ENCODE measurements at places on chromosomes 7 and 10.
A peak's percentile ranks its signal among the peaks of the same experiment; 100 is the strongest.

DNA sequence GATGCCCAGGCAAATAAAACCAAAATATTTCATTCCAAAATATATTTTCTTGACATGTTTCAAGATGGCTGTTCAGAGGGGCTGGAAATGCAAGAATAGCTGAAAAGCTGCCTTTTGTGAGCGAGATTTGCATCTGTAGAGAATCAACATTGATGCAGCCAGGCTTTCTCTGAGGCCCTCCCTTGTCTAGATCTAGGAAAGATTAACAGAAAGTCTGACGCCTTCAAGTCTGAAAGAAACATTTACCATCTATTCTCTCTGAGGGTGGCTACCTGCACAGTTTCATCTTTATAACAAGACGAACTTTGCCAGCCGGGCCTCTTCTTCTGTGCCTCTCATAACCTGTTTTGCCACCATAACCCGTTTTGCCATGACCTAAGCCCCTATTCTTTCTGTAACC is 170.2 kb downstream of the AKR1D1 start:
- no peak for DNase-seq

DNA sequence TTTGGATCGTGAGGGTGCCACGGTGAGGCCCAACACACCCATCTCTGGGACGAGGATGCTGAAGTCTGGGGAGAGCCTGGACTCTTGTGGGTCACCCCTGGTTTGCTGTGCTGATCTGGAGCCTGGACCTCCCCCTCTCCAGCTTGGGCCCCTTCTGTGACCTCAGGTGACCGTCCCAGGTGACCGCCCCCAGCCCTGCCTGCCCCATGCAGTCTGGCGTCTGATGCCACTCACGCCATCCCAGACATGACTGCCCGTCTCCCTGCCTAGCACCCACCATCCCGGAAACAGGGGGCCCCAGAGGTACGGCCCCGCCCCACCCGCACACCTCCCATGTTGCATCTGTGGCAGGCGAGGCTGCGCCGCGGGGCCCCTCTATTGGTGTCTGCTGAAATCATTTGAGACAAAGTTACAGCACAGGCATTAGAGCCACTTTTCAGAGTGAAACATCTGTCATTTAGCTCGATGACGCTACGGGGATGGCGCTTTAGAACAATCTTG is 21.1 kb downstream of the UNCX start:
- DNase-seq: no peak

- DNase-seq: no peak
These were observed 133.2 kb downstream of the PARD3 start for GRCh38 chr10:34681933-34682332.

- no peak for DNase-seq
These were observed 24.4 kb upstream of the CDC14C start for GRCh38 chr7:48899932-48900331.

GRCh38 chr7:151039850-151040548 is 8.3 kb upstream of the ASIC3 start:
- no peak for DNase-seq

GRCh38 chr7:6398943-6399342 is 48.8 kb downstream of the DAGLB start:
- DNase-seq: no peak

DNA sequence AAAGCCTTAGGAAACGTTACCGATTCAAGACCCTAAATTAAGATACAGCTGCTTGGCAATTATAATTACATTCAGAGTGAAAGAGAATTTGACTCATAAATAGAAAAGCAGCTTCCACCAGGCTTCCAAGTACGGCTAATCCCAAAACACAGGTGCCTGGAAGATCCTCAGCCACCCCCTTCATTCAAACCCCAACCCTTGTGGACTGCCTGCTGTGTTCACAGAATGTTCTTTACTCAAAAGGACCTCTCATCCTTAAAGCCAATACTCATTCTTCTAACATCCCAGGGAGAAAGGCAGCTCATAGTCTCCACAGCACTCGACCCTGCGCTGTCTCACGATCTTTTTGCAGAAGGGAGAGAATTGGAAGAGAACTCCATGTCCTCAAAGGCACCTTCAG is 32.9 kb downstream of the RNF32 start:
- DNase-seq: no peak

DNA sequence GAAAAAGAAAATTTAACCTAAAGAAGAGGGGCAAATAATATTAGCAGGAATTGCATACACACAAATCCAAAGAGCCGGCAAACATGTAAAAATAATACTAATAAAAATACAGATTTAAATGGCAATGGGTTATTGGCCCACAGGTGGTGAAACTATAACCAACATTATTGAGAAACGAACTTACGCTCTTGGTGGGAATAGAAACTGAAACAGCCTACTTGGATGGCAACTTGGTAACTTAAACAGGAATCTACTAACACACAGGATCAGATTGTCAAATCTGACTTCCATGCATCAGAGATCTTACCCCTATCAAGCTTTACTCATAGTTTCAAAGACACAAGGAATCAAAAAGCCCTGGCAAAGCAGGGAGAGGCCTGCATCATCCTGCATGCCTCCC is 66.5 kb downstream of the ANLN start:
- no peak for DNase-seq

GRCh38 chr7:151925446-151926335 is 30.6 kb upstream of the GALNTL5 start:
- DNase-seq: no peak

GRCh38 chr10:70054902-70055301 is 2.3 kb downstream of the MACROH2A2 start:
- DNase-seq: no peak

DNA sequence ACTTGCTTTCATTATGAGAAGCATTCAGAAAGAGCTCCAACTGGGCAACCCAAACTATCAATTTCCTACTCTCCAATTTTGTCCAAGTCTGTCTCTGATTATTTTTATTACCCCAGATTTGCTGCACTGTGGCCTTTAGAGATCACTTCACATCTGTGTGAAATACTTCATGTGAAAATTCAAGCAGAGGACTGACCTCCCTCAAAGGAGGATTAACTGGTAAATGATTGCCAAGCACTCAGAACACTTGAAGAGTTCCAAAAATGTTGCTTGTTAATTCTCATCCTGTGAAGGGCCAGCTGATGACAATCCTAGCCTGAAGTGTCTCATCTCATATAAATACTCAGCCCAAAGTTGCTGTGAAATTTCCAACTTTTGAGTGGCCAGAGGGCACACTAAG is 182.8 kb upstream of the DGKB start:
- no peak for DNase-seq

GRCh38 chr7:140595468-140596092 is 45.0 kb downstream of the DENND2A start:
- DNase-seq: no peak

- DNase-seq: no peak
These were observed 172.5 kb downstream of the SORCS1 start for GRCh38 chr10:106992055-106992454.

DNA sequence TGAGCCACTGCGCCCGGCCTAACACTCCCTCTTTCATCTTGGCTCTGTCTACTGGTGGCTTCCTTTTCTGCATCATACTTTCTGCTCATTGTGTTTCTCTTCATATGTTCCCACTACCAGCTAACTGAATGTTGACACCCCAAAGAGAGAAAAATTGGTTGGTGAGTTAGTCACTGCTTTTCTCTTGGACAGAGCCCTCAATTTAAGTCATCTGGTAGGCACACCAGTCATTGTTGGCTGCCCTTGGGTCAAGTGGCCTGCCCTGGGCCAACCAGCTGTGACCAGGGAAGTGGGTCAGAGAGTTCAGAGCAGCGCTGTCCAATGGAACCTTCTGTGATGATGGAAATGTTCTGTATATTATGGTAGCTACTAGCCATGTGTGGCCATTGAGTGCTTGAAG is 52.0 kb downstream of the GRK5 start:
- DNase-seq: no peak

- peak; percentile 35 for DNase-seq
These were observed 135.7 kb downstream of the MAGI2 start for GRCh38 chr7:79317728-79318127.

- no peak for DNase-seq
These were observed 251.1 kb downstream of the INHBA start for GRCh38 chr7:41451826-41452225.

- no peak for DNase-seq
These were observed 214.8 kb downstream of the DGKB start for GRCh38 chr7:14687777-14688176.

- DNase-seq: no peak
These were observed 30.3 kb downstream of the C1GALT1 start for GRCh38 chr7:7212612-7213011.

- peak; percentile 67 for DNase-seq
These were observed 1272.8 kb downstream of the TYW1 start for GRCh38 chr7:68269405-68269804.

DNA sequence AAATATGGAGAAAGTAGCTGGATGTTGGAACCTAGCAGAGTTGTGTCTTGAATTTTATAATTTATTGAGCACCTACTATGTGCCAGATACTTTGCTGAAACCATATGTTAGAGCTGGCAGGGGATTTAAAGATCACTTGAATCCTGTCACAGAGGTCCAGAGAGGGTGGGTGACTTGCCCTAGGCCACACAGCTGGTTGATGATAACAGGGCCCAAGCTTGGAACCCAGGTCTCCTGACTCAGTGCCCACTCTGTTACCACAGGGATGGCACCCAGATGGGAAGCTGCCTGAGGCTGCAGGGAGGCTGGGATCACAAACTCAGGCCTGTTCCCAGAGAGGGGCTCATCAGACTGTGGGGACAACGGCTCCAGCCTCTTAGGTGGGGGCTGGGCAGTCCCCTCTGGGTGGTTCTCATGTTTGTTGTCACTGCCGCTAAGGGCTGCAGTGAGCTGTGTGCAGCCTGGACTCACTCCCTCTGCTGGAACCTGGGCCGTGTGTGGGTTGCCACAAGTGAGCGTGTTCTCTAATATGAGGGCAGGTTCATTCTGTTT is 18.6 kb downstream of the GOLGA7B start:
- DNase-seq: no peak

DNA sequence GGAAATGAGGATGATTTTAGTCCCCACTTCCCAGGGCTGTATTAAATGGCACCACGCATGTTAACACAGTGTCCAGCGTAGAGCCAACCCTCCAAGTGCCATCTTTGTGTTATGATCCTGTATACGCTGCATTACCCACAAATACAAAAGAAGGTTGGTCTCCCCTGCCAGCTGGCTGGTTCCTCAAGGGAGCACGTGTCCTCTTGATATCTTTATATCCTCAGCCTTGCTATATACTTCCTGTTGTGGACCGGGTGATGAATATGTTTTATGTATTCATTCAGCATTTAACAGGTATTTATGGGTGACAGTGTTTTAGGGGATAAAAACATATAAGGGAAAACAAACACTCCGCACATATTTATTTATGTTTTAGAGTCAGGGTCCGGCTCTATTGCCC is 23.2 kb upstream of the PRRT4 start:
- DNase-seq: no peak

- DNase-seq: no peak
These were observed 121.1 kb downstream of the MALRD1 start for GRCh38 chr10:19169684-19170083.

DNA sequence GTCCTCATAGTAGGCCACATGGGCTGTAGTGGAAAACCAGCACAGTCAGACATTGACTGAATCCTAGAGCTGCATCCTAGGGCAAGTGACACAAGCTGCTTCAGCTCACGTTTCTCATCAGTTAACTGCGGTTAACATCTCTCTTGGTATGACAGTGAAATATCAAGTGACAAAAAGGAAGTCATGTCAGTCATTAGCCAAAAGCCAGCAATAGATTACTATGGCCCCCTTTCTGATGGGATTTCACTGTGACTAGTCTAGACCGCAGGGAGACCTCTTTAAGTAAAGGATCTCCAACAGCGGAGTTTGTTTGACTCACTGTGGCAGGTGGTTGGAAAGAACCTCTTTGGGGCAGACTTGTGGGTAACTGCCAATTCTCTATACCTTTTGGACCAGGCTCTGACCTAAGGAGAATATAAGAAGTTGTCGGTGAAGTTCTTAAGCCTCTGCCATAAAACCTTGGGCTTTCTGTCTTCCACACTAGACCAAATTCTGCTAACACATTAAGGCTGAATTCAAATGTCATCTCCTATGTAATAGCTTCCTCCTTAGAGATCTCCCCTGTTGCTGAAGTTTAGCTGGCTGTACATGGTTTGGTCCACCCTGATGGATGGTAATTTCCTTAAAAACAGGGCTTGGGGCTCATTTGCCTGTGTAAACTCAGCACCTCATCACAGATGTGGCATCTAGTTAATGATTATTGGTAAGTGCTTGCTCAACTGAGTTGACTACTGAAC is 115.3 kb downstream of the SGMS1 start:
- DNase-seq: no peak

DNA sequence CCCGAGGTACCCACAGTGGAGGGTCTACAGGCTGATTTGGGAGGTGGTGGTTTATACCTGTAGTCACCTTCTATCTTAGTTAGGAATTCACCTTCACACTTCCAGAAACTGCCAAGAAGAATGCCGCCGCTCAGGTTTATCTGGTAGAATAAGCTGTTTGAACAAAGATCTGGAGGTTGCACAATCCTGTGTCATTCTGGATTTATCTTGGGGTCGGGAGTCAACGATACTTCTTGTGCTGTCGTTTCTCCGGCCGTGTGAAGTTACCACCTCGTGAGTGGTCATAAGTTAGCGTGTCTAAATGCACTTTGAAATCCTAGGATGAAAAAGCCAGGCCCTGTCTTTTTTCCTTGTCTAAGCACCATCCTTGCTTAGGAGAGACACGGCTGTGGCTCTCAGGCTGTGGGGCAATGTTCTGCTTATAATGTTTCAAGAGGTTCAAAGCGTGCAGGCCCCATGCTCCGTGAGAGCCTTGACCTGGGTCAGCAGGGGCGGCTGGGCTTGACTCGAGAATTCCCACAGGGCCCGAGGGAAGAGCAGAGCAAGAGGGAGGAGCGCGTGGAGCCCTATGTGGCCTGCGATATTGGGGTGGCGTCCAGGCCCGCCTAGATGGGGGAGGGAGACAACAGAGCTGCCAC is 35.5 kb downstream of the GRIFIN start:
- no peak for DNase-seq

- DNase-seq: no peak
These were observed 228.8 kb upstream of the FAM3C start for GRCh38 chr7:121624958-121625357.

DNA sequence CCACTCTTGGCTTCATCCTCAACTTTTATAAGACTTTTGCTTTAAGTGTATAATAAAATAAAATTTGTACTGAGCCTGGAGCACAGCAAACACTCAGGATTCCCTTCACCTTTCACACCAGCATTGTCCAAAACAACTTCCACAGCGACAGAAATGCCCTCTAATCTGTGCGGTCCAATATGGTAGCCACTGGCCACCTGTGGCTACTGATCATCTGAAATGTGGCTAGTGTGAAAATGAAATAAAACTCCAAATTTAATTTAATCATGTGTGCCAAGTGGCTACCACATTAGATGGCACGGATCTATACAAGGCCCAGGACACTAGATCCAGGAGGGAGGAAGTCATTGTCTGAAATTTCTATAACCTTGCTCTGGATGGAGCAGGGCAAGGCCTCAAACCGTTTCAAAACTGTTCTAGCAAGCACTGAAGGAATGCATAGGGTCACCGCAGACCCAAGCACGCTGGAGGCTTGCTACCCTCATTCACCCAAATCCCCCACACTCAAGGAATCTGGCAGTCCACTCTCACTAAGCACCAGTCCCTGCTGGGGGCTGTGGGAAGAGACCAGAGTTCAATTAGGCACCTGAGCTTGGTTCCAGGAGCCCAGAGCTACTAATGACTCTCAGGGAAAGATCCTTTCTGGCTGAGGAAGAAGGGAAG is 6.3 kb upstream of the MYO1G start:
- no peak for DNase-seq

Data from amniotic stem cell (primary cell).